ENCODE measurements at places on chromosomes 6 and 20. TPM values are rescaled to one million over a fixed set of nuclear protein-coding genes. Genes with fewer than 3 reads are reported as not detected.

GRCh38 chr6:897528-898207 is 204.7 kb upstream of the EXOC2 start:
- H3K36me3 ChIP-seq, result no peaks in the 10 kb centered on the region
- no peak for DNase-seq
- no peak overlapping the region for H3K4me3 ChIP-seq
- no peaks in the 10 kb centered on the region for H3K4me1 ChIP-seq
- H3K27ac ChIP-seq, result no peak overlapping the region

- H3K4me3 ChIP-seq, result no peak overlapping the region
- no peaks in the 10 kb centered on the region for H3K36me3 ChIP-seq
- H3K27ac ChIP-seq, result no peak overlapping the region
- no peak for DNase-seq
- H3K4me1 ChIP-seq, result no peaks in the 10 kb centered on the region
- peaks cover 64% of the 10 kb centered on the region for H3K27me3 ChIP-seq
These were observed 150.2 kb downstream of the TBC1D7 start for GRCh38 chr6:13178107-13178506.

- peaks cover 50% of the 10 kb centered on the region for H3K4me1 ChIP-seq
- no peak overlapping the region for H3K27ac ChIP-seq
- no peak for DNase-seq
- no peak overlapping the region for H3K4me3 ChIP-seq
These were observed 8.9 kb upstream of the AHCY start for GRCh38 chr20:34312024-34312460.

OR2H2 gene
- not detected for total RNA-seq

GPLD1 gene
- 1.7 TPM for total RNA-seq

ZC2HC1B gene
- total RNA-seq, result not detected

GPANK1 gene
- 13.0 TPM for total RNA-seq

ATAT1 gene
- total RNA-seq, result 15.1 TPM
